ENCODE measurements at places on chromosomes 4 and X.
A peak's percentile ranks its signal among the peaks of the same experiment; 100 is the strongest.

DNA sequence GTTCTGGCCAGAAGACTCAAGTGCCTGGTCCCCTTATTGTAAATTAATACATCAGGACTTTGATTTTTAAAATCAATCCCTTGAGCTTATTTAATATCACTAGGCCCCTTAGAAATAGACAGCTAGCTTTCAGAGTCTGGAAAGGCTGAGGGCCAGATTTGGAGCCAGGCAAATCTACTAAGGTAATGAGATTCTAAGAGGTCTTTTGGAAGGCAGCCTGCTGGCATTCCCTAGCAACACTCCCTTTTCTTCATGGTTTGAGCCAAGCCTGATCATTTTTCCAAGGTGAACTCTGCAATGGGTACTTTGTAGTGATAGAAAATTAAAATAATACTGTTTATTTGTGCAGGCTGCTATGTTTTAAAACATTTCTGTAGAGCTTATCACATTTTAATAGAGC lies 378.5 kb downstream of the FAT4 start:
- no peak for DNase-seq

GRCh38 chrX:101210630-101211029 lies 9.0 kb upstream of the DRP2 start:
- no peak for DNase-seq

- DNase-seq: no peak
Observed at GRCh38 chr4:123043013-123043412, 120.6 kb upstream of the NUDT6 start.

- DNase-seq: no peak
Observed at GRCh38 chr4:139084804-139085093, 69.2 kb downstream of the NOCT start.

DNA sequence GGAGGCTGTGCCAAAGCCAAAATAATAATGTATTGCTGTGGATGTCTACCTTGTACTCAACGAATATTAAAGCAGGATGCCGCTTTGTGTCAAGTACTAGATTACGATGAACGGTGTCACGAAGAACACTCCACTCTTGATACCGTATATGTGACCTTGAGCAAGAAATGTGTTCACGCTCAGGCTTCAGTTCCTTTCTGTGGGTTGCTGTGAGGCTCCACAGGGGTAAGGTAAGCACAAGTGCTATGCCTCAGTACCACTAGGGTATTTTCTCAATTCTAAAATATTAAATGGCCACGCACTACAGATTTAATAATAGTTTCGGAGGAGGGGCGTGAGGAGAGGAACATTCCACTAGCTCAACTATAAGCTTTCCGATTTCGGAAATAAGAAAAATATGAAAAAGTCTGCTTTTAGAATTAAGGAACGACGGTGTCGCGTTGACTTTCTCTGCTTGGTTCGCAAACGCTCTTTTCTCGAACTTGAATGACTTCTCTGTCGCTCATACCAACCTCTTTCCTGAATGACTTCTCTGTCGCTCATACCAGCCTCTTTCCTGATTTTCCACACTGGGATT lies 607 bp upstream of the SCOC start:
- DNase-seq: peak; percentile 20

GRCh38 chrX:106932492-106932923 lies 12.3 kb downstream of the CLDN2 start:
- DNase-seq: no peak

DNA sequence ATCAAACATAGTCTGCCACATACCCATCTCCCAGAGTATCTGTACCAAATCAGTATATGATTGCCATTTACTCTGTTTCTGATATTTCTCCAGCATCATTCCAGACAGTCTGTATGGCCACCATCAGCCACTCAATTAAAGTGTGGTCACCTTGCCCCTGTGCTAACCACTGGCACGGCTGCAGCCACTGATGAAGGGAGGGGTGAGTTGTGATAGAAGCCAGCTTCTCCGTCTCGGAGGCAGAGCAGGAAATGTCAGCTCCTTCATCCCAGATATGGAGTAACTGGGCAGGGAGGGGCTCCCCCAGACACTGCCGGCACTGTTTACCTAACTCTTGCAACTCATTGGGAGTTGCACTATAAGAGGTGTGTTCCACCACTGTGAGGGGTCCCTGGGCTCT lies 30.3 kb downstream of the CXCL13 start:
- no peak for DNase-seq

DNA sequence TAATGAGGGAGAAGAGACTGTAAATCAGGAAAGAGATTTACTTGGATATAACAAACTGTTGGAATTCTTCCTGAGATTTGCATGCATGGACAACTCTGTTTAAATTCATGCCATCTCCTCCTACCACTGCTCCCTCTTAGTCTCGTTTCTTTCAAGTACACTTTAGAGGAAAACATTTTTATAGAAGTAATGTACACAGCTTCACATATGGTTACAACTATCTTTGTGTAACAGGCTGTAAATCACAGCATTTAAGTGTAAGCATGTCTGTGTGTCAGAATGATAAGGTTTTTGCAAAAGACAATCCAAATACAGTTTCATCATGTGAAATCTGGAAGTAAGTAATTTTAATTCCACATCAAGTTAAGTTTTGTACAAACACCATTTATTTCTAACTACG lies 21.5 kb upstream of the ENPEP start:
- no peak for DNase-seq

DNA sequence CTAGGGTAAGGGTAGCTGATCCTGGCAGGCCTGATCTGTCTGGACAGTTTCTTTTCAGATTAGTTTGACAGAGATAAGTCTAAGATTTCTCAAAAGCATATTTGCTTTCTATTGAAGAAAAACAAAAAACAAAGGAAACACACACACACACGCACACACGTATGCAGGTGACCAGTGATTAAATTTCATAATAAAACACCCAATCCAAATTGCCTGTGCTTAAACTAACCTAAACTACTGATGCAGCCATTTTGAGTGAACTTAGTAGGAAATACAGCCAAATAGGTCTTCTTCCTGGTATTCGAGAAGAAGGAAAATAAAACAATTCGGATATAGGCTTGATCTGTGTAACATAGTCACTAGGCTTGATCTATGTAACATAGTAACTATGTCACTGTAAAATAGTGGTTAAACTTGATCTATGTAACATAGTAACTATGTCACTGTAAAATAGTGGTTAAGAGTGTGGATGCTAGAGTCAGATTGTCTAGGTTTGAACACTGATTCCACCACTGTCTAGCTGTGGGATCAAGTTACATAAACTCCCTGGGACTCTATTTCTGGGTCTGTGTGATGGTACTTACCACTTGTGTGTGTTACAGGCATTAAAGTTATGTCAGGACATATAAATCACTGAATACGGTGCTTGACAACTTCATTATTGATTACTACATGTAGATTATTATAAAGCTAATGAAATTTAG lies 9.8 kb upstream of the CCNG2 start:
- no peak for DNase-seq

DNA sequence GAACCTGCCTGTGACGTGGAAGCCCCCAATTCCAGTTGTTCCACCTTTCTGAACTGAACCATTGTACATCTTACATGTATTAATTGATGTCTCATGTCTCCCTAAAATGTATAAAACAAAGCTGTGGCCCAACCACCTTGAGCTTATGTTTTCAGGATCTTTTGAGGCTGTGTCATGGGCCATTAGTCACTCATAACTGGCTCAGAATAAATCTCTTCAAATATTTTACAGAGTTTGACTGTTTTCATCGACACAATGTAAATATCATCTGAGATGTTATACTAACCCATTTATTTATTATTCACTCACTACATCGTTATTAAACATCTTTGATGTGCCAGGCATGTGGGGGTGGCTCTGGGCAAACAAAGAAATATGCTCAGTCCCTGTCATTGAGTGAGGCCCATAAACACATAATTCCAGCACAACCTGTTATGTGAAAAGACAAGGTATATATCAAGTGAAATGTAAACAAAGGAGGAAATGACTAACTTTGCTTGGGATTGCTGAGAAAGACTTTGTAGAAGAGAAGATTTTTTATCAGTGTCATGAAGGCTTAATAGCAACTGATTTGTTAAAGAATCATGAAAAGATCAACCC lies 34.5 kb upstream of the PPM1K start:
- DNase-seq: no peak

GRCh38 chr4:165330071-165330470 lies 2.6 kb downstream of the MSMO1 start:
- DNase-seq: no peak

DNA sequence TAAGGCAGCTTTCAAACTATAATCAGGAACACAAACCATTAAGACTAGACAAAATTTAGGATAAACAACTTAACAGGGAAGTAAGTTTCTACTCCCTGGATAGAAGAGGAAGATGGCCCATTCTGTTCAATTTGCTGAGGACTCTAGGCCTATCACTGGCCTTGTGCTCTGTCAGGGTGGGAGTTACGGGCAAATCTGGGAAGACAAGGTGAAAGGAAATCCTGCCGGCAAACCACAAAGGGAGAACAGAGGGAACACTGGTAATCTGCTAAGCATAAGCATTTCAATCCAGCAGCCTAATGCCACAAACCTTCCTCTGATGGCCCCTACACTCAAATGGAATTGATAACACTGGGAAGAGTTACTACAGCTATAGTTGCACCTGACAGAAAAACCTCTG lies 8.3 kb downstream of the GPR82 start:
- no peak for DNase-seq

GRCh38 chrX:6505960-6506359 lies 29.0 kb downstream of the VCX3A start:
- DNase-seq: no peak

DNA sequence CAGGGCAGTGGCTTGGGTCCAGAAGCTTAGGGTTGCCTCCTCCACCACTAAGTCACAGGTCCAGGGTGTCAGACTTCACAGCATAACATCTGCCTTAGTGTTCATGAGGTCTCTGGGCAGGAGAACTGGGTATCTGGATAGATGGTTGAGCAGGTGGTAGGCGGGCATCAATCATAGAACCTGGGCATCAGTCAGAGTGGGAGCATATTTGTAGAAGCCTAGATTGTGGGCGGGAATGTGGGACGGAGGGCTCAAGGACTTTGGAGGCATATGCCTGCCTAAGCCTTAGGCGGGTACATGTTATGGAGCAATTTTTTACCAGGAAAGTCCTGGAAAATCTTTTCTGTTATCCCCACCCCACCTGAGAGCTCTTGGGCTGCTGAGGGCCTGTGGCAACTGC lies 28.5 kb downstream of the TAF7L start:
- no peak for DNase-seq

DNA sequence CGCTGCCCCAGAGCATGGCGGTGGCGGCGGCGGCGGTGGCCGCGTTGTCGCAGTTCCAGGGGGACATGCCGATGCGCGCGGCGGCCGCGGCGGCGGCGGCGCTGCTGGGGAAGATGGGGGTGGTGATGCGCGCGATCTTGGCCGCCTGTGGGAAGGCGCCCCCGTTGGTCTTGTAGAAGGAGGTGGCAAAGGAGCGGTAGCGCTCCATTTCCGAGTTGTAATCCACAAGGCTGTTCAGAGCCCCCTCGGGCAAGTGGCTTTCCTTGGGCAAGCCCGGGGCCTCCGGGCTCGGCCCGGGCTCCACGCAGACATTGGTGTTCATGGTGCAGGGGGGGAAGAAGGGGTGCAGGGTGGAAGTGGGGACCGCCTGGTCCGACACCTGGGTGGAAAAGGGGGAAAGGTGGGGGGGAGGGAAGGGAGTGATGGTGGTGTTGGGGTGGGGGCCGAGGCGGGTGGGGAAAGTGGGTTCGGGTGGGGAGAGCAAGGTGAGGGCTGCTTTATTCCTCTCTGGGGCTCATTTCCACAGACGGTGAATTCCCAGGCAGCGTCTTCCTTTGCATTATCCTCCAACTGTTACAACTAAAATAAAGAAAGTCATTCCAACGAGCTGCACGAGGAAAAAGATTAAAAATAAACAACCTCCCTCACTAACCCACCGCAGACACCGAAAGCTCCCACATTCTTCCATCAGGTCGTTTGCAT lies 3.1 kb downstream of the CXXC4 start:
- peak; percentile 53 for DNase-seq

- no peak for DNase-seq
Observed at GRCh38 chrX:121457096-121457495, 409.7 kb downstream of the GLUD2 start.

GRCh38 chr4:61517144-61517543 lies 317.0 kb downstream of the ADGRL3 start:
- DNase-seq: no peak

- DNase-seq: no peak
Observed at GRCh38 chrX:93874554-93874953, 200.5 kb downstream of the FAM133A start.
